ENCODE measurements at places on chromosomes 11 and 22. TPM values are rescaled to one million over a fixed set of nuclear protein-coding genes. Genes with fewer than 3 reads are reported as not detected.

- peak; percentile 18 for DNase-seq
Observed at GRCh38 chr11:43988040-43988817, 45.8 kb downstream of the C11orf96 start.

DNA sequence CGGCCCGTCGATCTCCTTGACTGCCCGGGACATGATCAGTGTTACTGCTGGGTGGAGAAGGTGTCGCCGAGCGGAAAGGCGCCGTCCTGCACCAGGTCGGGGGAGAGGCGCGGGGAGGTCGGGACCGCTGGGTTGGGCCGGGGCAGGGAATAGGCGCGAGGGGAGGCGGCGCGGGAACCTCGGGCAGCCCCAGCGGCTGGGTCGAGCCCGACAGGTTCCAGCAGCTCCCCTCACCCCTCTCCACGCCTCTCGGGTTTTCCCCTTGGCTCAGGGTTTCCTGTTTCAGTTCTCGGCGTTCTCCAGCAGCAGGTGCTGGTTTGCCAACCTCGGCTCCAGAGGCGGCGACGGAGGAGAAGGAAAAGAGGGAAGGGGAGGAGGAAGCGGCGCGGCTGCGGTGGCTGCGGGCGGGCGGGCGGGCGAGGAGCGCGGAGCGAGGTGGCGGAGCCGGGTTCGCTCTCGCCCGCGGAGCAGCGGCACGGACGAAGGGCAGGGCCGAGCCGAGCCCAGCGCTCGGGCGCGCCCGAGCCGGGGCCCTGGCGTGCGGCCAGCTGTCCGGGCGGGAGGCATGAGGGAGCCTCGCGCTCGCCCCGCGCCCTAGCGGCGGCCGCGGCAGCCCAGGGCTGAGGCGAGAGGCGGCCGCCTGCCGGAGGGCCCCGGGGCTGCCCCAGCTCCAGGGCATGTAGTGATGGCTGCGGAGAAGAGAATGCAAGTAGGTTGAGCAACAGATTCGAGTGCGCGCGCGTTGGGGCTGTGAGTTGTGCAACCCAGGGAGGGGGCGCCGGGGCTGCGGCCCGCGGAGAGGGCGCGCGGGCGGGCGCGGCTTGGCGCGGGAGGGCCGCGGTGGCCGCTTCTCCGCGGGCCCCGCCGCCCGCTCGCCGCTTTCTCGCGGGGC is at the start of gene ZC3H12C:
ZC3H12C (plus strand) TSS at position 878 of the 892 bp plus-strand sequence. CDS start 20 bp downstream, outside the sequence.
- DNase-seq = peak; percentile 94

DNA sequence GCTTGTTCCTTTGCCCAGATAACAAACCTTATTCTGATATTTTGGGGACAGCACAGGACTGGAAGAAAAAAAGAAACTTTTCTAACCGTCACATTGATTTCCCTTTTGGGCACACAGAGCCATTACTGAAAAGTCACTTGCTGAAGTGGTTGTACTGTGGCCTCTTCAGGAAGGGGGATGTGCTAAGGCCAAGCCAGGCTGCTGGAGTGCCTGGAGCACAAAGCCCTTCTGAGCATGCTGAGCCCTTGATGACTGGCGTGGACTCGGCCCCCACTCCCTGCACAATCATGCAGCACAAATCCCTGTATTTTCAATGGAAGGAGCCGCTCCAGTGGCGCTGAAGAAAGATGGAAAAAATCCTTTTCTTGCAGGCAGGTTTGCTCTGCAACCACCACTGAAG is 164.2 kb downstream of the NTM start:
- DNase-seq = no peak

ENTHD1 gene
- not detected for total RNA-seq

CHRNA10 gene
- not detected for total RNA-seq

- no peak for DNase-seq
Observed at GRCh38 chr11:59459916-59460315, 3.2 kb downstream of the OR4D6 start.

GRCh38 chr22:44379817-44380755 is 67.3 kb upstream of the SHISAL1 start:
- DNase-seq = peak; percentile 72

FAM118B gene
- total RNA-seq = 17.1 TPM

TRIM51 gene
- total RNA-seq = not detected

RASD2 gene
- total RNA-seq = 2.8 TPM

MRGPRF gene
- 20.5 TPM for total RNA-seq

GRCh38 chr11:69360606-69361005 is 66.7 kb downstream of the MYEOV start:
- DNase-seq = no peak

DNA sequence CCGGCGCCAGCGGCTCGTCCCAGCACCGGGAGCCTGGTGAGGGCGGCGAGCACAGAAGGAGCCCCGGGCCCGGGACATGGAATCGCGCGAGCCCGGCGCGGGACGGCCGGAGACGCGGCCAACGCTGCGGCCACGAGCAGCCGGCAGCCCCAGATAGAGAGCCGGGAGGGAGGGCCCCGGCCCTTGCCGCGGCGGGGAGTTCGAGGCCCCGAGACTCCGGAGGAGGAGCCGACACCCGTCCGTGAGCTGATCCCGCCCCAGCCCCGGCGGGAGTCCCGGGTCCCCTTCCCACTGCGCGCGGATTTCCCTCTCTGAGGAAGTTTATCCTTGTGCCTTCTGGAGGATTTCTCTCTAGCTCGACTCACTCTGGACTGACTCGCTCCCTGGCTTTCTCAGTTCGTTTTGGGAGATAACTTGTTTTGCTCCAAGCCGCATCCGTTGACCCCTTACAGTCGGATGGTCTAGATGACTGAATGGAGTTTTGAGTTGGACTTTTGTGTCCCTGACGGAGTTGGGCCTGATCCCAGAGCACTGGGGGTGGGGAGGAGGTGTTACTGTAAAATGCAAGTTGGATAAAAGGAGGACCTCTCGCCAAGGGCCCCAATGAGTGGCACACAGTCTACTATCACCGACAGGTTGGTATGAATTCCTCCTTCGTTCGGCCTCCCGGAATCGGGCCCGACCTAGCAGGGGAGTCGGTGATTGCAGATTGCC is 585 bp downstream of the ARHGEF12 start:
- DNase-seq = peak; percentile 68

ASCL3 gene
- total RNA-seq = not detected

DNA sequence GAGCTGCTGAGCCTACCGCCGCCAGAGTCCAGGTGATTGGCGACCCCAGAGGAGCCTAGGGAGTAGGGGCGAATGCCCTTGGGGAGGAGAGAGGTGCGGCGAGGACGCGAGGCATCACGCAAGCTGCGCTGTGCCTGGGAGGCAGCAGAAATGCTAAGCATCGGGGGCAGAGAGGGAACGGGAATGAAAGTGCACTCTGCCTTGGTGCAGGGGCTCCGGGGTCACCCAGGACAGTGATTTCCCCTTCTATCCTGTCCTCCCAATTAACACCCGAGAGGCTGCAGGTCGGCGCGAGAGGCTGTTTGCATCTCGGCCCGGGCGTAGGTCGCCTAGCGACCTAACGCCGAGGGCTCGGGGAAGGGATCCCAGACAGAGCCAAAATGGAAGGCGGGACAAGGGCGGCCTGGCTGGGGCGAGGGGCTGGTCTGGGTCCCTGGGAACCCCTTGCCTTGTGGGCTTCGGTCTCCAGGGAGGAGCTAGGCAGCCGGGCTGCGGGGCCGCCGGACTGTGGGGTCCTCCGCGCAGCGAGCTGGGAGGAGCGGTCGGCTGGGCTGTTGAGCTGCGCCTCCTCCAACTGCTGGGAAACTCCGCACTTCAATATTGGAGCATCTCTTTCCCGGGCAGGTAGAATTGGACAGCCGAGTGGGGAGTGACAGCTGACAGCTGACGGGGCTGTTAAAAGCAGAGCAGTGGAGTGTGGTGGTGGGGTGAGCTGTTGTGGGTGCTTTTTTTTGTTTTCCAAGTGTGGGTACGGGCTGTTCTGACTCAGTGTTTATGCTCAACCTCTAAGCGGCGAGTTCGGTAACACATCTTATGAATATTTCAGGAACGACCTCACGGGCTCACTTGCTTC is 657 bp downstream of the ELMOD1 start:
- DNase-seq = peak; percentile 24

DNA sequence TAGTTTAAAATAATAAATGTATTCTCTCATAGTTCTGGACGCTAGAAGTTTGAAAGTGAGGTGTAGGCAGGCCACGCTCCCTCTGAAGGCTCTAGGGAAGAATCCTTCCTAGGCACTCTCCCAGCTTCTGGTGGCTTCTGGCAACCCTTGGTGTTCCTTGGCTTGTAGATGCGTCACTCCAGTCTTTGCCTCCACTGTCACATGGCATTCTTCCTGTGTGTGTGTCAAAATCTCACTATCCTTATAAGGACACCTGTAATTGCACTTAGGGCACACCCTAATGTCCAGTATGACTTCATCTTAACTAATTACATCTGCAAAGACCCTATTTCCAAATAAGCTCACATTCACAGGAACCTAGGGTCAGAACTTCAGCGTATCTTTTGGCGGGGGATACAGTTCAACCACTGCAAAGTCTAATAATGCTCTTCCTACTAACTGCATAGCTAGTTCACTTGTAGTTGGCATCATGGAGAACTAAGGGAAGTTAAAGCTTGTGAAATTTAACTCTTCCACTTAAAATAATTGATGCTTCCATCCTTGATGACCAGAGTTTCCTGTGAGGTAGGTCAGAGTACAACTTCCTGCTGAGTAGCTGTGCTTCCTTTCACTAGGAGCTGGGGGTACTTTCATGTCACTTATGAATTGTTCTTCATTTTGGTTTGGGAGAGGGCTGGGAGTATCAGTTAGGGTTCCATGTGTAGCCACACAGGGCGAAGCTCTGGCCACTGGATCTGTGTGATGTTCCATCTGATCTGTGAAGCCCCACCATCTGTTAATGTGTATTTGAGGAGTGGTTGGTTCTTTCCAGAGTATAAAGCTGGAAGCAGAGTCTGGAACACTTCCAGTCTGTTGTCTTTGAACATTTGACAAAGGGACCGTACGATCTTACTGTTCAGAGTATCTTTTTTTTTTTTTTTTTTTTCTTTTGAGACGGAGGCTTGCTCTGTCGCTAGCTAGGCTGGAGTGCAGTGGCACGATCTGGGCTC is 10.5 kb downstream of the YWHAH start:
- DNase-seq = no peak

- DNase-seq = peak; percentile 80
Observed at GRCh38 chr22:38429499-38430068, 25.4 kb downstream of the KCNJ4 start.

CNGA4 gene
- total RNA-seq = not detected

GRCh38 chr11:69280994-69281393 is 13.0 kb upstream of the MYEOV start:
- DNase-seq = no peak

FREY1 gene
- not detected for total RNA-seq

MOV10L1 gene
- 1.0 TPM for total RNA-seq

PANX2 gene
- 0.31 TPM for total RNA-seq

- peak; percentile 66 for DNase-seq
Observed at GRCh38 chr22:29947410-29948384, 64.7 kb downstream of the MTMR3 start.

DNA sequence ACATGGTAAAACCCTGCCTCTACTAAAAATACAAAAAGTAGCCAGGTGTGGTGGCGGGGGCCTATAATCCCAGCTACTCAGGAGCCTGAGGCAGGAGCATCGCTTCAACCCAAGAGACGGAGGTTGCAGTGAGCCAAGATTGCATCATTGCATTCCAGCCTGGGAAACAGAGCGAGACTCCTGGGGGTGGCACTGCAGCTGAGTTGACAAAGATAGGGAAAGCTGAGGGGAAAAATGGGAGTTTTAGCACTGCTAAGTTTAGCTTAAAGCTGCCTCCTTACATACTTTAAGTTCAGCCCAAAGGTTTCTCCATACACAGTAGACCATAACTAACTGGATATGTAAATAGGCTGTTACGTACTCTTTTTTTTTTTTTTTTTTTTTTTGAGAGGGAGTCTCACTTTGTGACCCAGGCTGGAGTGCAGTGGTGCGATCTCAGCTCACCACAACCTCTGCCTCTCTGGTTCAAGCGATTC is 9.0 kb upstream of the USP28 start:
- no peak for DNase-seq

LIF gene
- 0.51 TPM for total RNA-seq

DNA sequence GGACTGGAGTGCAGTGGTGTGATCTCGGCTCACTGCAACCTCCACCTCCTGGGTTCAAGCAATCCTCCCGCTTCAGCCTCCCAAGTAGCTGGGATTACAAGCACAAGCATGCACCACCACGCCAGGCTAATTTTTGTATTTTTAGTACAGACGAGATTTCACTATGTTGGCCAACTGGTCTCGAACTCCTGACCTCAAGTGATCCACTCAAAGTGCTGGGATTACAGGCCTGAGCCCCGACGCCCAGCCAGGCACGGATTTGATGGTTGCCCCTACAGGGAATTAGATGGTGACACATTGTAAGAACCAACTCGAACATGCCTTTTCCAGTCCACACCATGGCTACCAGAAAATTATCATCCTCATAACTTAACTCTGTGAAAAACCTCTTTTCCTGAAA is 26.8 kb upstream of the RTL6 start:
- no peak for DNase-seq

DNA sequence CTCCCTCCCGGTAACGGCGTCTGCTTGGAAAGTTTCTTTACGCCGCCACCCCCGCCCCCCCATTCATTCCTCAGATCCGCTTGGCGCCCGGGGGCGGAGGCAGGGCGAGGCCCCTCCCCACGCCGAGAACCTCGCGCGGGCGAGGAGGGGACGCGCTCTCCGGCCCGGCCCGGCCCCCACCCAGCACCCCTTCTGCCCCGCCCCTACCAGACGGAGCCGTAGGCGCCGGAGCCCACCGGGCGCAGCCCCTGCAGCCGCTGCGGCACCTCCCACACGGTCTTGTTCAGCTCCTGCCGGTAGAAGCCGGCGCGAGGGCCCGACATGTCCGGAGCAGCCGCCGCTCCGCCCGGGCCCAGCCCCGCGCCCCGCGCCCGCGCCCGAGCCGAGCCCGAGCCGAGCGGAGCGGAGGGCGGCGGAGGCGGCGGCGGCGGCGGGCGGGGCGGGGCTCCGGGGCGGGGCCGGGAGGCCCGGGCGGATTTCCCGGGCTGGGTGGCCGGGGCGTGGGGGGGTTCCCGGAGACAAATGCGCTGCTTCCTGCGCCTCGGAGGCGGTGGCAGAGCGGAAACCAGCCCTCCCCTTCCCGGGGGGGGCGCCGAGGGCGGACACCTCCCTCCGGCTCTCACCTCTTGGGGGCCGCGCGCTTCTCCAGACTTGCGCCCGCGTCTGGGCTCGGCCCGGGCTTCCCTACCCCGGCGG is at the start of gene MAPK11:
MAPK11 (minus strand) TSS at position 411 of the 696 bp plus-strand sequence; CDS start at position 323, 88 bp downstream.
- DNase-seq = no peak

DNA sequence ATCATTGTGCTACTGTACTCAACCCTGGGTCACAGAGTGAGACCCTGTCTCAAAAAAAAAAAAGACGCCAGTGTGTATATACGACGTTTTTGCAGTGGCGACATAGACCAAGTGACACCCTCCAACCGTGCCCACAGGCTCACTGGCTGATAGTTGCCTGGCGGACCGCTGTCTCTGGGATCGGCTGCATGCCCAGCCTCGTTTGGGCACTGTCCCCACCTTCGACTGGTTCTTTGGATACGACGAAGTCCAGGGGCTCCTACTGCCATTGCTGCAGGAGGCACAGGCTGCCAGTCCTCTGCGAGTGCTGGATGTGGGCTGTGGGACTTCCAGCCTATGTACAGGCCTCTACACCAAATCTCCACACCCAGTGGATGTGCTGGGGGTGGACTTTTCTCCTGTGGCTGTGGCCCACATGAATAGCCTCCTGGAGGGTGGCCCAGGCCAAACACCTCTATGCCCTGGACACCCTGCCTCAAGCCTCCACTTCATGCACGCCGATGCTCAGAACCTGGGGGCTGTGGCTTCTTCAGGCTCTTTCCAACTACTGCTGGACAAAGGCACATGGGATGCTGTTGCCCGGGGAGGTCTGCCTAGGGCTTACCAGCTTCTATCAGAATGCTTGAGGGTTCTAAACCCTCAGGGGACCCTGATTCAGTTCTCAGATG is 1.3 kb downstream of the CSKMT start:
- DNase-seq = no peak

SPDYC gene
- not detected for total RNA-seq

All from tongue (tissue), 3 donors.